NCI-H524 treated with DMSO at 0.1 percent for 48 hours (cell line): ENCODE measurements at places on chromosomes 12 and 14.

DNA sequence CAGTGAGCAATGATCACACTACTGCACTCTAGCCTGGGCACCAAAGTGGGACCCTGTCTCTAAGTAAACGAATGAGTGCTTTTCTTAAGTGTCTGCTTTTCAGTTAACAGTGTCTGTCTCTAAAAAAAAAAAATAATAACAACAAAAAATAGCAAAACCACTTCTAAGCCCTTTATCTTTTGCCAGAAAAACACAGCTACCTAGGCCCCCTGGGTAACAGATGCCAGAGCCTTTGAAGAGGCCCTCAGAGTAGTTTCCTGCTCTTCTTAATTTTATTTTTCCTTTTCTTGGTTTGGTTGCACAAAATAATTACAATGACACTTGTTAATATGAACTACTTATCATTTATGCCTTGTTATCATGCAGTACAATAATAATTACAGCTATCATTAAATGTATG, 32.8 kb upstream of the RAP1B start:
- DNase-seq: no peak

GRCh38 chr12:101870925-101871324, 6.5 kb upstream of the DRAM1 start:
- no peak for DNase-seq

DNA sequence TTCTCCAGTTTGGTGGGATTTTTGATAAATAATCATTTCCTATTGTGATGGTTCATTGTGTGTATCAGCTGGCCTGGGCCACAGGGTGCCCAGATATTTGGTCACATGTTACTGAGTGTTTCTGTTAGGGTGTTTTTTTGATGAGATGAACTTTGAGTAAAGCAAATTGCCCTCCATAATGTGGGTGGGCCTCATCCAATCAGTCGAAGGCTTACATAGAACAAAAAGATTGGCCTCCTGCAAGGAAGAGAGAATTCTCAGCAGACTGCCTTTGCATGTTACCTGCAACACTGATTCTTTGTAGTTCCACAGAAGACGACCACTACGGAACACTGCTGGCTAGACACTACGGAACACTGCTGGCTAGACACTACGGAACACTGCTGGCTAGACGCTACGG, 441.6 kb downstream of the GLT1D1 start:
- DNase-seq: no peak

DNA sequence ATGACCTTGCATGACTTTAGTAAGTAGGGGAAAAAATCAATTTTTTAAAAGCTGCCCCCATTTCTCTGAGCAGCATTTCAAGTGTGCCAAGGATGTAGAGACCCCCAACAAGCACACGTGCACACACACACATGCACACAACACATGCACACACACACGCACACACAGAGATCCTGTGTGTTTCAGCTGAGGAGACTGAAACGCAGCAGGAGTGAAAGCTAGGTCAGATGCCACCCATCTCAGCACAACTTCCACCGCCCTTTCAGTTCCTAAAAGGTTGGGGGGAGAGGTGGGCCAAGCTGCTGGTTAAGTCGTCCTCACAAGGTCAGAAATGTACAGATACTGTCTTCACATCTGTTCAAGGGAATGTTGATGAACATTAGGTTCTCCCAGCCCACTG, 13.9 kb downstream of the MYL2 start:
- DNase-seq: no peak

DNA sequence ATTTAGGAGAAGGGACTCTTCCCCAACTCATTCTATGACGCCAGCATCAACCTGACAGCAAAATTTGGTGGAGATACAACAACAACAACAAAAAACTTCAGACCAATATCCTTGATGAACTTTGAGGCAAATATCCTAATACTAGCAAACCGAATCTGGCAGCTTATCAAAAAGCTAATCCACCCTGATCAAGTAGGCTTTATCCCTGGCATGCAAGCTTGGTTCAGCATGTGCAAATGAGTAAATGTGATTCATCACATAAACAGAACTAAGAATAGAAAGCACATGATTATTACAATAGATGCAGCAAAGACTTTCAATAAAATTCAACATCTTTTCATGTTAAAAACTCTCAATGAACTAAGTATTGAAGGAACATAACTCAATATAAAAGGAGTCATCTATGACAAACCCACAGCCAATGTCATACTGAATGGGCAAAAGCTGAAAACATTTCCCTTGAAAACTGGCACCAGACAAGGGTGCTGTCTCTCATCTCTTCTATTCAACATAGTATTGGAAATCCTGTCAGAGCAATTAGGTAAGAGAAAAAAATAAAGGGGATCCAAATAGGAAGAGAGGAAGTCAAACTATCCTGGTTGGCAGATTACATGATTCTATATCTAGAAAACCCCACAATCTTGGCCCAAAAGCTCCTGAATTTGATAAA, 233.3 kb downstream of the CCDC59 start:
- no peak for DNase-seq

DNA sequence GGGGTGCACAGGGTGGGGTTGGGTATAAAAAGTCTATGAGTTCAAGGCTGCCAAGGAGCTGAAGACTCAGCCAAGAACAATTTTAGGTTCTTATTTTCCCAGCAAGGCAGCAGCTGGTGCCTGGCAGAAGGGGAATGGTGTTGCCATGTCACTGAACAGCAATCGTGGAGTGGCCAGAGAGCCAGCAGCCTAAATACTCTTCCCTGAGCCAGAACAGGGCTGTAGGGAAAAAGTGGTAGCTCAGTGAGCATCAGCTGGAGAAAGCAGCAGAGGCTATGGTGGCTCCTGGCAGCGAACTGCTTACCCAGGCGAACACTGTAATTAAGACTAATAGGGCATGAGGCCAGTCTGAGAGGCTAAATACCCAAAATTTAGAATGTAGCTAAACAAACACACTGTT, 334.9 kb downstream of the RMST start:
- DNase-seq: no peak

- DNase-seq: no peak
Measured at GRCh38 chr14:92501891-92502351, 11.7 kb upstream of the RIN3 start.

DNA sequence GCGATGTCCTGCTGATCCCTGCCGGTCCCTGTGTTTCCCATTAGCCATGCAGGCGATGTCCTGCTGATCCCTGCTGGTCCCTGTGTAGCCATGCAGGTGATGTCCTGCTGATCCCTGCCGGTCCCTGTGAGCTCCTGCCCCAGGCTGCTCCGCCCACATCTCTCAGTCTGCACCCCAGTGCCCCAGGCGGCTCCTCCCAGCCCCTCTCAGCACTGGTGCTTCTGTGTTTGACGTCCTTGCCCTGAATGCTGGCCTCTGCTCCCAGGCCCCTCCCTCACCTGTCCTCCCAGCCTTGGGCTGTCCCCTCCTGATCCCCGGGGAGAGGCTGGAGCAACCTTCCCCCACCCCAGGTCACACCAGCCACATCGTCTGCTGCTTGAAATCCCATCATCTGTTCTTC, 41.4 kb upstream of the TEX22 start:
- no peak for DNase-seq

GRCh38 chr14:74526854-74527585, 33.5 kb downstream of the ISCA2 start:
- DNase-seq: no peak

GRCh38 chr12:41739066-41739465, 405.6 kb downstream of the GXYLT1 start:
- no peak for DNase-seq

DNA sequence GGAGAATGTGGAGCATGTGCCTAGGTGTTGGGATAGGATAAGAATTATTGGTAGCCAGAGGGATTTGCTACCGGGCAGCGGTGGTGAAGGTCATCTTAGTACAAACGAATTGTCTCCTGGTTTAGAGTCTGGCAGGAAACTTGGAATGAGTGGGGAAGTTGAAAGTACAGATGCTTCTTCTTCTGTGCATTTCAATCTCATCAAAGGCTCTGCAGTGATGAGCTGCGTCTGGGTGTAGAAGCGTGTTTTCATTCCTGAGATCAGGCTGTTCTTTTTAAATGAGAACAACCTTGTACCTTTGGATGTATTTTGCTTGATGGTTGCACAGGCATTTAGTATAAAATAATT, 2.1 kb downstream of the WNK1 start:
- no peak for DNase-seq

GRCh38 chr12:118238888-118239287, 103.0 kb downstream of the PEBP1 start:
- no peak for DNase-seq
